ENCODE measurements at places on chromosomes 3 and 15.

DNA sequence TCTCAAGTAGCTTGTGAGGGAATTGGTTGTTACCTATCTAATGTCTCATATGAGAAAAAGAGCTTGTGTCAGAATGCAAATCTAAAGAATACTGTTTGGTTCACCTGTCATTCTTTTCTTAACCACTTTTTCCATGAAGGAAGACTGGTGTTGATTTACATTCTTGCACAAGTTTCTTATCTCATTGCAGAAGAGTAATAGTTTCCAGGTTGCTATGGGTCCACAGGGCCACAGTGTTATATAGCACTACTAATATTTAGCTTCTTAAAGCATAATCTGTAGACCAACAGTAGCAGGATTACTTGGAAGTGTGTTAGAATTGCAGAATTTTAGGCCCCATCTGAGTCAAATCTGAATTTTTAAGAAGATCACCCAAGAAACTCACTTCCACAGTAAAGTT lies 697.5 kb downstream of the GBE1 start:
- DNase-seq: no peak

- no peak for DNase-seq
These were observed 226.7 kb upstream of the FEZF2 start for GRCh38 chr3:62600033-62600432.

DNA sequence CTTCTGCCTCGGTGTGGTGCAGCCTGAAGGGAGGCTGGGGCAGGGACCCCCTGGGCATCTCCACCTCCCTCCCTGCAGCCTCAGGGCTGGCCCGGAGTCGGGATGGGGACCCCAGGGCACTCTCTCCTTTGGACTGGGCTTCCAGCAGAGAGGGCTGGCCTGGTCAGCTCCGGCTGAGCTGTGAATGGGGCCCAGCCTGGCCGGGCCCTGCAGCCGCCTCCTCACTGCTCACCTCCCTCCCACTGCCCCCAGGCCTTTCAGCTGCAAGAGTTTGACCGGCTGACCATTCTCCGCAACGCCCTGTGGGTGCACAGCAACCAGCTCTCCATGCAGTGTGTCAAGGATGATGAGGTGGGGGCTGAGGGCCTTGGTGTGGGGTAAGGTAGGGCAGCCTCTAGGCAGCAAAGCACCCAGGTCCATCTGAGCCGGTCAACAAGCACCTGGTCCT lies 36.0 kb downstream of the PSTPIP1 start:
- DNase-seq: no peak

DNA sequence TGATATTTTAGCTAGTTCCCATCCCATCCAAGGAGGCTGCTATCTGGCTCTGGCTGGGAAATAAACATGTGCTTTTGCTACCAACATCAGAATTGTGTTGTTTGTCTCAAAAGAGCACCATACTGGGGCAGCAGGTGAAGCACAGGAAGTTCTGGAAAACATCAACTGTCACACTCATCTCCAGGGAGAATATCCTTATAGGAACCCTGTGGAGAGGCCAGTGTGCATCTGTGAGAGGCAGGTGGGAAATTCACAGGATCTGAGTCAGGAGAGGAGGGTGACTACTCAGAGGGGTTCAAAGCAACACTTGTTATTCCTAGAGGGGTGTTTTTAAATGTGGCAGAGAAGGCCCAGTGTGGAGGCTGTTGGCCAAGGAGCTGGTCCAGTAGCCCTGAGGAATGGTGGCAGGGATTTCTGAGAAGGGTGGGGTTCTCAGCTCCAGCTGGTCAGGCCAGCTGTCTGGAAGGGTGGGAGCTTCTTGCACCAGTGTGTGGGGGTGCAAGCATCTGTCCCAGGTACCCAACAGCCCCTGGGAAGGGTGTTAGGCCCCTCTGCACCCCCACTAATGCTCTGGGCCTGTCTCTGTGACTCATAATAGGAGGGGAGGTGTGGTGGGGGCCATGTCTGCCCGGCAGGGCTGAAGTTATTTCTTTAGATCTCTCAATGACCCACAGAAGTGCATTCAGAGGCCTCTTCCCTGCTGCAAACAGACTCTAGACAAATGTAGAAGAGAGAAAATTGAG lies 28.7 kb downstream of the RPSA start:
- no peak for DNase-seq

DNA sequence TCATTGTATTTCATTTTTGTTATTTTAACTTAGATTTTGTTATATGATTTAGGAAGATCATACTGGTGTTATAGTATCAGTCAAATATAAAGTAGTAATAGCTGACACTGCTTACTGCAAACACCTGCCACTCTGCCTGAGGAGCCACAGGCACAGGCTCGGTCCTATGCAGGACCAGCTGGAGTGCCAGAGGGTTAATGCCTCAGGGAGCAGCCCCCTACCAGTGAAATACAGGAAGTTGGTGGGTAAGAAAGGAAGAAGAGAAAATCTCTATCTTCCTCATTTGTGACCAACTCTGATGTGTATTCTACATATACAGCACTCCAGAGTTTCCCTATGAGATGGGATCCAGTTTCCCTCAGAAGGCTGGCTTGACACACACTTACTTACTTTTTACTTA lies 593.3 kb downstream of the UNC13C start:
- DNase-seq: no peak

- no peak for DNase-seq
These were observed 27.5 kb downstream of the GRAMD2A start for GRCh38 chr15:72169921-72170611.

GRCh38 chr15:40271685-40272484 lies 11.0 kb downstream of the ANKRD63 start:
- no peak for DNase-seq

DNA sequence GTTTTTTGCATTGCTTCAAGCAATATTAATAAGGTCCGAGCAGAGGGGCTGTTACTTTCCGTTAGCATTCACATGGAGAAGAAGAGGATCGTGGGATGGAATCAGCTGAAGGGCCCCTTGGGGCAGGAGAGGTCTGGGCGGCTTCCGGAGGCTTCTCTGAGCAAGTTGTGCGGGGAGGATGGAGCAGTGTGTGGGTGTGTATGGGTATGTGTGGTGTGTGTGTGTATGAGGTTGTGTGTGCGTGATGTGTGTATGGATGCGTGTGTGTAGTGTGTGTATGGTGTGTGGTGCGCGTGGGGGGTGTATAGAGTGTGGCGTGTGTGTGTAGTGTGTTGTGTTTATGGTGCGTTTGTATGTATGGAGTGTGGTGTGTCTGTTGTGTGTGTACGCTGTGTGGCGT lies 25.8 kb downstream of the GABRA5 start:
- DNase-seq: no peak

DNA sequence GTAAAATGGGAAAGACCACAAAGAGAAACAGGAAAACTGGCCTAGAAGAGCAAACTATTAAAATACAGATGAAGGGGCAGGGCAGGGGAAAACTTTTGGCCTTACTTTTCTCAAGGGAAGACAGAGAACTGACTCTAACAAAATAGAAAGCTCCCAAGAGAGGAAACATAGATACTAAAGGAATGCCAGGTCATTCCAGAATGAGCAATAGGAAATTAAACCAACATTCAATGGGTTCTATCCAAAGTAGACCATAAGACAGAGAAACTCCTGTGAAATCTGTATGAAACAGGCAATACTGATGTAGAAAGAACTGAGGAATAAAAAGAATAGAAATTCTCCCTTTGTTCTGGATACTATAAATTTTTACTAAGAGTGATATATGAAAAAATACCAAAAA lies 491.8 kb downstream of the MECOM start:
- DNase-seq: no peak

GRCh38 chr15:31256378-31257265 lies 70.0 kb upstream of the KLF13 start:
- no peak for DNase-seq

DNA sequence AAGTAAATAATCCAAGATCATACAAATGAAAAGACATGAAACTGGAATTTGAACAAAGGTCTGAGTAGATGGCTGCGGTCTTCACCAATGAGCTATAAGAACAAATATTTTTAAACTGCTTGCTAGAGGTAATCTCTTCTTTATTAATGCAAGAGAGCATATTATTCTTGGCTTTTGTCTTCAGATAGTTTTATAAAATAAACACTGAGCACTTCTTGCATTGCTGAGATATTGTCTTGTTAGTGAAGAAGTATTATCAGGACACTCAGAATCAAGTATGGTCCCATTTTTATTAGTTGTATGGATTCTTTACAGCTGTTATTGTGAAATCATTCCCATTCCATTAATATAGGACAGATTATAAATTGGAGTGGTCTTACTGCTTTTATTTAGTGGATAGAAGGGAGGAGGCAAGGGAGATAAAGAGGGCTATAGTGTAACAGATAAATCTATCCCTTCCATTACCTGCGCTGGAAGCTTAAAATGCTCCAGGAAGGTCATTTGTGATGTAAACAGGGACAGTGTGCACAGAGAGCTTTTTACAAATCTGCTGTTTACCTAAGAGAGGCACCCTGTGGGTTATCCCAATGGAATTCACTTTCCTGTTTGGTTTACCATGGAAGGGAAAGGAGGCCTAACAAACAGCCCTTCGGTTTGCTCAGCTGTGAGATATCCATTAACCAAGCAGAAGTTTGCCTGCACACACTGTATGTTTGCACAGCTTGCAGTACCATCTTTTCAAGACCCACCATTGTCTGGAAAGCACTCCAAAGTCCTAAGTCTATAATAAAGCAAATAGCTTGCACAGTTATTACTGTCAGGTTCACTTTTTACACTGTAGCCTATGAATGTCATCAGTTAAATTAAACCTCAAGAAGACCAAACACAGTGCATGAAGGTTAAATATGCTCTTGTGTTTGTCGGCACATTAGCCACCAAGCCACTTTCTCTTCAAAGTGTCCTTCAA lies 347.7 kb upstream of the TGFBR2 start:
- no peak for DNase-seq

DNA sequence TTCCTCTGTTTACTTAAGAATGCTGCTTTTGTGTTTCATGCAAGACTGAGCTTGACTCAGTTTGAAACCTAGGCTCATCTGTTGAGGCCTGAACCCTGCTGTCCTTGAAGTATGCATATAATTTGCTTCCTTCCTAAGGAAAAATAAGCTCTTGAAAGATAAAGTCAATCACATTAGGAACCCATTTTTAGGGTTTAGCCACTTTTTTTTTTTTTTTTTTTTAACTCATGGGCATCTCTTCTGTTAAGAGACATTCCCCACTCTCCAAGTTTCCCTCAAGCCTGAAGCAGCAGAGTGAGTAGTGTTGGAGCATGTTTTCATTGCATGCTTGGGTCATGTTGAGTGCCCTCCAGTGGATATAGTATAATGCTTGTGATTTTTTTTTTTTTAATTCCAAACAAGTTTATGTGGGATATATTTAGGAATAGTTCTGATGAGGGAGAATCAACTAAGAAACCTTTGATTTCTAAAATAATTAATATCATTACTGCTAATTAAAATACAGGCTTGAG lies 3.6 kb downstream of the CTNNB1 start:
- no peak for DNase-seq

GRCh38 chr3:68666429-68667136 lies 265.8 kb downstream of the TAFA4 start:
- DNase-seq: no peak

GRCh38 chr3:188229177-188229576 lies 75.2 kb downstream of the LPP start:
- no peak for DNase-seq

DNA sequence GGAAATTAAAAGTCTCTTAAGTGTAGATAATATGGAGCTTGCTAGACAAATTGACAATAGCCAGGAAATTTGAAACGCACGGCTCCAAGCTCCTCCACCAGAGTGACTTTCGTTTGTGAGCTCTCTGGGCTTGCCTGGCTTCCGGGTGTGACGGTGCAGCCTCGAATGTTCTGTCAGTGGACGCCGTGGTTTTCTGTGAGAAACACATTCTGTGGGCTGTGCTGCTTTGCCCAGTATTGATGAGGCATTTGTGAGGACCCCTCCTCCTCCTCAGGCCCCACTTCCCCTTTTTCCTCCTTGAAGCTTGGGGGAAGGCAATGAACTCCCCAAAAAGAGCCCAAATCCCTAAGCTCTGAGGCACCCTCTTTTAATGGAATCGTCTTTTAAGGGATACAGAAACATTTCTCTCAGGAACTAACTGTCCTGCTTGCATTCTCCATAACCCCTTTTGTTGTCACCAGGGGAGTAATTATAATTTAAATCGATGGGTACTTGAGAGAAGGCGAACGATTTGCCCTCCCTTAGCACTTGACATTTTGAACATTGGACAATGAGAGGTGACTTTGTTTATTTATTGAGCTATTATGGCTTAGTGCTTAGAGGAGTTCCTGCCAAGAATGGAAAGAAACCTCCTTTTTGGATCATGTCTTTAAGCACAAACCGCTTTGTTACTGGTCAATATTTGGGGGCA lies 40.8 kb downstream of the POLR2M start:
- no peak for DNase-seq

DNA sequence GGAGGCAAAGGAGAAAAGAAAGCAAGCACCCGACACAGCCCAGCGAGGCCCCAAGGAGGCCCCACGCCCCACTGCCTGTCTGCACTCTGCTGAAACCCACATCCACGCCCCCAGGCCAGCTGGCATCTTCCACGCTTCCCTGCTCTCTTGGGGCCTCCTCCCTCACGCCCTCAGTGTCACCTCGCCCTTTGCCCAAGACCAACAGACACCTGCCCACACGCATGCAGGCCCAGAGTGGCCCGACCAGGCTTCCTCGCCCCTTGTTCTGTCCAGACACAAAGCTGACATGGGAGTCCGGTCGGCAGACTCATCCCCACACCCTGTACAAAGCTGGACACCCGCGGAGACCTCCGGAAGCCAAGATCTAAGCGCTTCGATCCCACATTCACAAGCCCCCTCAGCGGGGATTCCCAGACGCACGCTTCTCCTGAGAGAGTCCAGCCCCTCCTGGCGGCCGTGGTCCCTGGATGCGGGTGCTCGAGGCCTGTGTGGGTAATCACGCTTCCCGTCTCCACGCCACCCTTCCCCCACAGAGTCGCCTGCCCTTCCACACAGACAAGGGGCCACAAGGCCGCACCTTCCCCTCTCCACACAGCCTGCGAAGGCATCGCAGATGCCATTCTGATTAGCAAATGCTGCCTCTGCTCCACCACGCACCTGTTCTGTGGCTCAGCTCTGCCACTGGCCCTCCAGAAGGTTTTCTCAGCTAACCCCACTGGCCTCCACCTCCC lies 176.6 kb downstream of the XXYLT1 start:
- DNase-seq: no peak

GRCh38 chr3:190616637-190617036 lies 102.8 kb downstream of the IL1RAP start:
- DNase-seq: no peak

GRCh38 chr3:52010431-52010830 lies 14.7 kb upstream of the RPL29 start:
- no peak for DNase-seq

GRCh38 chr3:78483090-78483489 lies 1284.7 kb downstream of the ROBO1 start:
- DNase-seq: no peak

GRCh38 chr3:122263974-122264588 lies 61.0 kb upstream of the CSTA start:
- no peak for DNase-seq

- no peak for DNase-seq
These were observed at the start of gene CALML4 for GRCh38 chr15:68204776-68205557. TSS of gene CALML4 (minus strand) at chr15:68205332. CDS start at chr15:68205247, 85 bp downstream.

DNA sequence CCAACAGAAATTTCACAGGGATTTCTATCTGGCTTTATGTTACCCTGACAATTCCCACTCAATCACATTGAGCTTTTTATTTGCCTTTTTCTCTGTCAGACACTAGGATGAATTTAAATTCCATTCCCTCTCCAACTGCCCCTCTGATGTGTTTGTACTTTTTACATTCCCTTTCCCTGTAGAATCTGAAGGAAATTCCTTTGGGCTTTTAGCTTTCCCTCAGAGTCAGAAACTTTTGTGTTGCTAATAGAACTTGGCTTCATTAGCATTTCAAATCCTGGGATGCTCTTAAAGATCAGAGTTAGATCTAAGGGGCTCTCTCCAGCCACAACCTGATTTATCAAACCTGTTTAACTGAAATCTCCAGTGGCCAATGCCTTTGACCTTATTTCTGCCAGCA lies 7.9 kb upstream of the RARB start:
- no peak for DNase-seq
